ENCODE measurements at places on chromosomes 6 and 20. TPM values are rescaled to one million over a fixed set of nuclear protein-coding genes. Genes with fewer than 3 reads are reported as not detected.

The HSPA1A gene
- polyA plus RNA-seq = 50.9 TPM

The CAGE1 gene
- polyA plus RNA-seq = not detected

The ZNF334 gene
- polyA plus RNA-seq = 43.2 TPM

The ZNF165 gene
- polyA plus RNA-seq = 1.6 TPM

The KCNG1 gene
- 2.1 TPM for polyA plus RNA-seq

The CCM2L gene
- polyA plus RNA-seq = 1.5 TPM

The BPIFB2 gene
- polyA plus RNA-seq = not detected

The AGPAT4 gene
- 42.6 TPM for polyA plus RNA-seq

The VWA7 gene
- polyA plus RNA-seq = 5.3 TPM

The ZSCAN16 gene
- 31.9 TPM for polyA plus RNA-seq

The SLC25A27 gene
- polyA plus RNA-seq = 31.1 TPM

The TMEM170B gene
- 25.6 TPM for polyA plus RNA-seq

The ACTL10 gene
- polyA plus RNA-seq = not detected

The FERMT1 gene
- 0.16 TPM for polyA plus RNA-seq

The TREM1 gene
- polyA plus RNA-seq = not detected

The EPHA7 gene
- 17.4 TPM for polyA plus RNA-seq

The PSORS1C2 gene
- polyA plus RNA-seq = not detected

The SLC17A1 gene
- polyA plus RNA-seq = not detected

The PRDM13 gene
- not detected for polyA plus RNA-seq

The SLC44A4 gene
- polyA plus RNA-seq = 0.46 TPM

The LY6G5C gene
- polyA plus RNA-seq = 13.4 TPM

The FILIP1 gene
- 1.4 TPM for polyA plus RNA-seq

The PRND gene
- not detected for polyA plus RNA-seq

The PLCB4 gene
- 13.1 TPM for polyA plus RNA-seq

The COX4I2 gene
- polyA plus RNA-seq = not detected
